ENCODE measurements at places on chromosomes 3 and 15.
A peak's percentile ranks its signal among the peaks of the same experiment; 100 is the strongest.

GRCh38 chr3:128706086-128706615, 19.8 kb upstream of the RAB7A start:
- DNase-seq = no peak

DNA sequence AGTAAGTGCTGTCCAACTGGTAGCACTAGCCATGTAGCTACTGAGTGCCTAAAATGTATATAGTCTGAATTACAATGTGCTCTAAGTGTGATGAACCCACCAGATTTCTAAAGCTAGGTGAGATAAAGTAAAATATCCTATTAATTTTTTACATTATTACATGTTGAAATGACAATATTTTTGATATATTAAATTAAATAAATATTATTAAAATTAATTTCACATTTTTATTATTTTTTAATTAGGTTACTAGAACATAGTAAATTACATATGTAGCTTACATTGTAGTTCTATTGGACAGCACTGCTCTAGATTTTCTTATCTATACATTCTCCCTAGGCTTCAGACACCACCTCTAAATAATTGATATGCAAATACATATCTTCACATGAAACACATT, 9.2 kb upstream of the OR5K1 start:
- no peak for DNase-seq

GRCh38 chr15:96553006-96553405, 222.5 kb downstream of the NR2F2 start:
- DNase-seq = no peak

- DNase-seq = peak; percentile 48
Measured at GRCh38 chr3:160400702-160401150, 1.3 kb downstream of the SMC4 start.

DNA sequence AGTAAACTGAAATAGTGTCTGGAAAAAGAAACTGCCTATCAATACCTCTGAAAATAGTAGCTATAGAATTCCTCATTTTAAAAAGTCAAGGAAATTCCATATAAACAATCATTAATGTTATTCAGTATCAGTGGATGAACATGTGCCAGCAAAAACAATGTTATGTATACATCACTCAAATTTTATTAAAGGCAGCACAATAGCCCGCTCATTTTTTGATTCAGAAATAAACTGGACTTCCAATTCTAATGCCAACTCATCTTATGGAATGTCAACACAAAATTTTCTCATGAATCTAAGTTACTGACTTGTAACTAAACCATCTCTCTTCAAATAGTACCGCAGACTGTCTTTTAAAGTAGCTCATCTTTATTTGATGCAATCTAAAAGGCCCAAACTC, 19.0 kb downstream of the THBS1 start:
- no peak for DNase-seq

GRCh38 chr15:42036112-42036905, 15.5 kb upstream of the PLA2G4E start:
- DNase-seq = peak; percentile 16

GRCh38 chr3:167406876-167407492, 26.9 kb upstream of the ZBBX start:
- peak; percentile 74 for DNase-seq

- DNase-seq = no peak
Measured at GRCh38 chr3:64187065-64187959, 38.0 kb downstream of the PRICKLE2 start.

- no peak for DNase-seq
Measured at GRCh38 chr15:89671687-89672086, 7.5 kb downstream of the PLIN1 start.

GRCh38 chr15:79132770-79133169, 42.2 kb upstream of the RASGRF1 start:
- DNase-seq = no peak

DNA sequence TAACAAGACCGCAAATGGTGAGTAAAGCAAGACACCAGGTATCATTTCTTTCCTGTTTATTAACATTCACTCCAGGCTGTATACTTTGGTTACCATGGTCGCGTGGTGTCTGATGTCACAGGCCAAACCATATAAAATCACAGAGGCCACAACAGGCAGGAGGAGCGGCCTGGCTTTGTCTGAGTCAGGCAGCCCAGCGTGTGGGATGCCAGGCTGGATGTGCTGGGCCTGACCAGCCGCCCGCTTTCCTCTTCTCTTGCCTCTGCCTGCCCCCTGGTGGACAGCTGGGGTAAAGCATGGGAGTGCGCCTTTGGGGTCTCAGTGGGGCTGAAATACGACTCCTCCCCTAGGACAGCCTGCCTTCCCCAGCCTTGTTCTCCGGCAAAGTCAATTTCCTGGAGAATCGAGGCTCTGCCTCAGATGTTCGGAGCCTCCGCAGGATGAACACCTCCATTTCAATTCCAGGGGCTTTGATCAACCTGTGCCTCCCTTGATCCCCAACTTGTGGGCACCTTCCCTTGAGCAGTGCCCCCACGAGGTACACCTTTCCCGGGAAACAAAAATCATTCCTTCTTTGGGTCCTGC, 78.2 kb downstream of the CCNL1 start:
- peak; percentile 90 for DNase-seq

DNA sequence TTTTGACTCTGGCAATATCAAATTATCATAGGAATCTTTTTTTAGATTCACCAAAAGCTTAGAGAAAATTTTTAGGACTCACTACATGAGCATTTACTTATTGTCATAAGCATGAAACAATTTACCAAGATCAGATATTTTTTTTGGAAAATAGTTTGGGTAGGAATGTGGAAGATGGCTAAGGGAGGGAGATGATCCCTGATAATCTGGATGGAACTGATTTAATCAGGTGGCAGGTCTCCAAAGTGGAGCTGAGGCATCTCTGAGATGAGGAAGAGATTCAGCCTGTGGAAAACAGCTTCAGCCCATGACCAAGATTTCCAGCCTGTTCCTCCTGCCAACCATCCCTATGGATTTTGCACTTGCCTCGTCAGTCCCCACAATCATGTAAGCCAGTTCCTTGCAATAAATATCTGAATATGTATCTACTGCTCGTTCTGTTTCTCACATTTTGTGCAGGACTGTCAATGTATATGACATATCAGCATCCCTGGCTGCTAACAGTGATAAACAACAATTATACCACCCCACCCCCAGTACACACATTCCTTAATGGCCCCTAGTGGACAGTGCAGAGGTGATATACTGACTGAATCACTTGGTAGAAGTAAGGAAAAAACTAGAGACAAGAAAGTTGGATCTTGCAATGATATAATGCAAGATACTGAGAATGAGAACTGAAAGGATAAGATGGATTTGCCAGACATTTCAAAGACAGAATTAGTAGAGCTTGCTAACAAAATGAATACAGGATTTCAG, 183.8 kb downstream of the NEK10 start:
- DNase-seq = no peak

GRCh38 chr3:129593595-129594339, 12.7 kb downstream of the PLXND1 start:
- no peak for DNase-seq

- no peak for DNase-seq
Measured at GRCh38 chr3:153232851-153233271, 70.8 kb downstream of the RAP2B start.

- no peak for DNase-seq
Measured at GRCh38 chr3:112894258-112894657, 47.6 kb upstream of the CD200R1L start.

DNA sequence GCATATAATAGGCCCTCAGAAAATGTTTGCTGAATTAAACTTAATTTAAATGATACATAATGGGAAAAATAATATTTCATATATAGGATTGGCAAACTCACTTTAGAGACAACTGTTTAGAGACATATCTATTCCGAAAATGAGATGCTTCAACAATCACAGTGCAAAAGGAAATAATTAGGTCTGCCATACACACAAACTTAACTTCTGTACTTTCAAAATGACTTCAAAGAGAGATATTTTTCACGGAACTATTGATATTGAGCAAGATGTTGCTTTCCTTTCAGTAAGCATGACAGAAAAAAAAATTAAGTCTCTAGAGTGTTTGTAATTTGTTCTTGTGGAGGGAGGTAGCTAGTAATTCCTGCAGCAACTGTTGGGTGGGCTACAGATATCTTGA, 769.5 kb downstream of the TUSC7 start:
- no peak for DNase-seq

DNA sequence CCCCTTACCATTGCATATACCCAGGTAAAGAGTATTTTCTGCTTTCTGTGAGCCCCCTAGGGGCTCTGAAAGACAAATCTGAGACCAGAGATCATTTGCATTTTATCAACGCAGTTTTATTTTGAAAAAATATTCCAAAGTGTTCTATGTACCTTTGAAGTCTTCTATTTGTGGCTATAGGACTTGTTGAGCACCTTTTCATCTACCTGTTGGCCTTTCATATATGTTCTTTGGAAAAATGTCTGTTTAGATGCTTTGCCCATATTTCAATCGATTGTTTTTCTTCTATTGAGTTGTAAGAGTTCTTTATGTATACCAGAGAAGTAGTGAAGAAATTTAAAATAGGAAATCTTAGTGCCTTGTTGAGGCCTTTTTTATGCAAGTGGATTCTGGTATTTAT, 94.0 kb downstream of the LRRC28 start:
- no peak for DNase-seq

DNA sequence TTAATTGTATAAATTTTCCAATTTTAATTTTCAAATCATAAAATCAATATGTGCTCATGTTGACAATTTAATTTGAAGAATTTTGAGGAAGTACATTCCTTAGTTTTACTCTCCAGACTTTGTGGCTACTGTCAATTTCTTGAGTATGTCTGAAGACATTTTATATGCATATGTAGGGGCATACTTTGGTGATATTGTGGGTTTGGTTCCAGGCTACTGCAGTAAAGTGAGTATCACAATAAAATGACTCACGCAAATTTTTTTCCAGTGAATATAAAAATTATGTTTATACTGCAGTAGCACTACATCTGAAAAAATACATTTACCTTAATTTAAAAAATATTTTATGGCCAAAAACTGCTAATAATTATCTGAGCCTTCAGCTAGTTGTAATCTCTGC, 123.2 kb upstream of the PLCL2 start:
- no peak for DNase-seq

- DNase-seq = peak; percentile 76
Measured at GRCh38 chr3:72665701-72666446, 182.4 kb downstream of the SHQ1 start.

- no peak for DNase-seq
Measured at GRCh38 chr15:63234451-63234870, 42.9 kb upstream of the APH1B start.

- DNase-seq = no peak
Measured at GRCh38 chr3:49530231-49530630, 24.0 kb upstream of the BSN start.

- no peak for DNase-seq
Measured at GRCh38 chr15:56320861-56321260, 44.4 kb upstream of the TEX9 start.

- no peak for DNase-seq
Measured at GRCh38 chr3:159593927-159594605, 394.6 kb upstream of the IL12A start.

DNA sequence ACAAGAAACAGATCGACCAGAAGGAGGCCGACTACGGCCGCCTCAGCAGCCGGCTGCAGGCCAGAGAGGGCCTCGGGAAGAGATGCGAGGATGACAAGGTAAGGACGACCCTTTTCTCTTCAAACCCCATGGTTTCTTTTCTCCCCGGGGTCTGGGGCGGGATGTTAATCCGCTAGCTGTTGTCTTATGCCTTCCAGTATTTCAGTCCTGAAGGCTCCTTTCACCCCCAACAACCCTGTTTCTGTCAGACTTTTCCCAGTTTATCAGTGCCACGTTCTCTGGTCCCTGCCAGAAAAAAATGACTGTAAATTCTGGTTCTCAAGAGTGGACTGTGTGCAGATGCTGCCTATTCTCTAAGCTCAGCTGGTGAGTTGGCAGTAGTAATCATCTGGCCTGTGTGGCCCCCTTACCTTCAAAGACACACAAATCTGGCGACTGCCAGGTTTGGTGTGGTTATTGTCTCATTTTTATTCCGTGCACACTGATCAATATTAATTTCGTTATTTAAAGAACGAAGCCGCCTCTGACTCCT, 806 bp downstream of the GOLM2 start:
- peak; percentile 51 for DNase-seq

- no peak for DNase-seq
Measured at GRCh38 chr3:111882799-111883198, 23.7 kb downstream of the PHLDB2 start.

DNA sequence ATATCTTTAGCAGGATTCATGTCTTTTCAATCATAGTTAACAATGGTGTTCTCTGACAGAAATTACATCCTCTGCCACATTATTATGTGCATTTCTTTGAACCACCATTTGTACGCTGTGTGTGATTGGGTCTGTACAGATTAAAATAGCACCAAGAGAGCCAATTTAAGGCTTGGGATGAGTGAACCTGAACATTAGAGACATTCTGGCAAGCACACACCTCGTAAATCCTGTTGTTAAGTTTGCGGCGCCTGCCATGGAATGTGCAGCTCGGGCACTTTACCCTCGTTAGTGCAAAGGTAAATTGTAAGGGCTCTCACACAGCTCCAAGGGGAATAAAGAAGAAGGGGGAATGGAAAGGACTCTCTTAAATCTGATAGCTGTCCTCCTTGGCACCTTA, 482.4 kb upstream of the DPPA4 start:
- DNase-seq = no peak

DNA sequence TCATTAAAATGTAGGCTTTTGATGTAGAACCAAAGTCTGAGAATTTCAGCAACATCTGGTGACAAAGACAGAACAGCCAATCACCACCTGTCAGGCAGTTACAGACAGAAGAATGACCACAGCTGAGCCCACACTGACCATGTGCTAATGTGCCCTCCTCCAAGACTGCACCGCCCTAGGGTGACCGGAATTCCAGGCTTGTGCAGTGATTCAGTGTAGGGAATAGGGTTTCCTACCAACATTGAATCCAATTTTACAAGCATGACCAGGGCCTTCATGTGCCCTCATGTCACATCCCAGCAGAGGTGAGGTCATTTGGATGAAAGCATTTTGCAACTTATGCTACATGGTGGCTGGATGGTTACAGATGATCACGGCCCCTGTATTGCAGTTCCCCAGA, 412.5 kb downstream of the SOX2 start:
- DNase-seq = no peak

- no peak for DNase-seq
Measured at GRCh38 chr3:64151342-64151871, 73.9 kb downstream of the PRICKLE2 start.

DNA sequence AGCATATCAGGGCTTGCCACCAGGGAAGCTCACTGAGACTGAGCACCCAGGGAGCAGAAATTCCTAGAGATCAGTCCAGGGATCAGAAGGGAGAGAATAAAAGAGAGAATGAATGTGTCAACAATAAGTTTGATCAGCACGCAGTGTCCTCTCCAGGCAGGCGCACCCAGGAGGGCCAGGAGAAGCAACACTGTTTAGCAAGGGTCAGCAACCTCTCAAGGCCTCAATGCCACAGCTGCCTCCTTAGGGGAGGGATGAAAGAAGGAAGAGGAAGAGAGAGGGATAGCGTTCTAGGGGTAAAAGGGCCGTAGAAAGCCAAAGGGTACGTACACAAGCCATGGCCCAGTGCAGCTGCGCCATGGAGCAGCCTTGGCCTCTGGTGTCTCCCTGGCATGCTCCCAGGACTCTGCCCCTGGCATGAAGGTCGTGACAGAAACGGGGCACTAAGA, 399.8 kb downstream of the SHQ1 start:
- no peak for DNase-seq

- DNase-seq = no peak
Measured at GRCh38 chr3:55407426-55407820, 79.7 kb downstream of the WNT5A start.

Data from D341Med (cell line).